ENCODE measurements at places on chromosomes 1 and 21.
A peak's percentile ranks its signal among the peaks of the same experiment; 100 is the strongest.

GRCh38 chr1:239717097-239717917, 330.9 kb downstream of the CHRM3 start:
- peak; percentile 29 for DNase-seq

DNA sequence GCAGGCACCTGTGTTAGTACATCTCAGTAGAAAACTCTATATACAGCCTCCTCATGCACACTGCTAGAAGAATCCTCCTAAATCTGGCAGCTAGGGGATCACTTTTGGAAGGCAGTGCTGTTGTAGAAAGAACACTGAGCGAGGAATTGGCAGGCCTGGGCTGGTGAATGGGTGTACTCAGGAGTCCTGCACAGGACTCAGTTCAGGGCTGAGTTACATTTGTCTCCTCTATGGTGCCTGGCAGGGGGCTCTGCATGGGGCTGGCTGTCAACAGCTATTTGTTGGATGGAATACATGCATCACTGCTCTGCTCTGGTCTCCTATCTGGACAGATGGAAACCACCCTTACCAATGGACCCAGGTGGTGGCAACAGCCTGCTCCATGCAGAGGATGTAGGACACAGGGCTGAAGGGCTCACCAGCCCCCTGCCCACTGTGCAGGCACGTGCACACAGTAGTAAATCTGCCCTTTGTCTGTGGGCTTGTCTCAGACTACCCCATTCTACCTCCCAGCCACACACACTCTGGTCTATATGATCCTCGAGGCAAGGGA, 74.2 kb downstream of the LRIG2 start:
- no peak for DNase-seq

DNA sequence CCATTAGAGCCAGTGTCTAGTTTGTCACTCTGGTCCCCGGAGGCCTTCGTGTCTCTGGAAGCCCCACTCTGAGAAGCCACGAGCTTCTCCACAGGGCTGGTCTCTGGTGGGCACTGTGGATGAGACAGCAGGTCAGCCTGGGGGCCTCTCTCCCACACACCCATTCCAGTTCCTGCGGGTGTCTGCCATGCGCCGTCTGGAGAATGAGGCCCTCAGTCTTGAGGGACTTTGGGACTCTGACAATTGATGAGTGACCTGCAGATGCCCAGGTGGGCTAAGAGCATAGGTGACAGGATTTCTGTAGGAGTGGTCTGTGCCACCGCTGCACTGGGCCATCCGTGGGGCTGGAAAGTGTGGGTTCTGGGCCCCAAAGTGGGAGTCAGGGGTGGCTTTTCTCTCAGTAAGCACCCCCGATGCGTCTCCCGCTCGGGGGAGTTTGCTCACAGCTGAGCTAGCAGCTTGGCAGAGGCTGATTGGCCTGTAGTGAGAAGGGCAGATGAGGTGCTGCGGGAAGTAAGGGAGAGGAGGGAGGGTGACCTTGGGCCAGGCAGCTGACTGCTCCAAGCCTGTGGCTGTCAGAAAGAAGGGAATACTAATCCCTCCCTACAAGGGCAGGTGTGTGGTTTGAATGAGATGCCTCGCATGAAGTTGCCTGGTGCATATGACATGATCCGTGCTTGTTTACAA, 26.4 kb downstream of the LHX4 start:
- no peak for DNase-seq

- DNase-seq = no peak
Observed at GRCh38 chr1:200886594-200886993, 8.1 kb upstream of the INAVA start.

GRCh38 chr1:91569411-91570119, 68.9 kb downstream of the CDC7 start:
- DNase-seq = peak; percentile 92

- no peak for DNase-seq
Observed at GRCh38 chr1:203478231-203478630, 2.6 kb downstream of the PRELP start.

DNA sequence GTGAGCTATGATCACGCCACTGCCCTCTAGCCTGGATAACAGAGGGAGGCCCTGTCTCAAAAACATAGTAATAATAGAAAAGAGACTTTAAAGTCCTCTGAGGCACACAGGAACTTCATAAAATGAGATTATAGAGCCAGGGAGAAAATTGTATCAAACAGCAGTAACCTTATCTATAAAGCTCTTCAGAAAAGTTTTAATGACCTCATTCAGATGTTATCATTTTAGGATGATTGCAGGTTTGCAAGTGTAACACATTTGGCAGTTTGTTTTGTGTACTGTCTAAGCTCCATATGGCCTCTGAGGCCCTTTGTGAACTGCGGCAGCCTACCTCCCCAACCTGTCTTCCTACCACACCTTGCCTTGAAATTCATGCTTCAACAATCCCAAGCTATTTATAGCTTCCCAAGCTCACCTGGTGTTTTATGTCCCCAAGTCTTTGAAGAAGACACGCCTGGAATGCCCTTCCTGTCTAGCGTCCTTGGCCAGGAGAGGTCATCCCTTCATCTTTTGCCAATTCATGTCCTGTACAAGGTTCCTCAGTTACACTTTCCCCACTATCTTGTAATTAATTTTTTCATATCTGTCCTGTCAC, 8.5 kb upstream of the AKNAD1 start:
- DNase-seq = no peak

- no peak for DNase-seq
Observed at GRCh38 chr1:206575165-206575893, 36.9 kb downstream of the EIF2D start.

DNA sequence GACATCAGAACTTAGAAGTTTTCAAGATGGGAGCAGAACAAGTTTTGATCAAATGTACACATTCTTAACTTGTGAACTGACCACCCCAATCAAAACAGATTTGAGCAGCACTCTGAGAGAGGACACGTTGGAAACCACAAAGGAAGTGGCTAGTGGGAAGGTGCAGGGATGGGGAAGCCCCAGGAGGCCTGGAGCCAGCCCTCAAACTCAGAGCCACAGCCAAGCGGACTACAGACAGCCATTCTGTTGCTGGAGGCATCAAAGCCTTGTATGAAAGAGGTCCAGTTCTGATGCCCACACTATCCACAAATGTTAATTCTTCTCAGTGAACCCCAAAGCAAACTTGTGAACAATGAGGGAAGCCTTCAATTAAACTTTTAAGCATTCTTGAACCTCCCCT, 143.6 kb upstream of the RAB4A start:
- DNase-seq = no peak

DNA sequence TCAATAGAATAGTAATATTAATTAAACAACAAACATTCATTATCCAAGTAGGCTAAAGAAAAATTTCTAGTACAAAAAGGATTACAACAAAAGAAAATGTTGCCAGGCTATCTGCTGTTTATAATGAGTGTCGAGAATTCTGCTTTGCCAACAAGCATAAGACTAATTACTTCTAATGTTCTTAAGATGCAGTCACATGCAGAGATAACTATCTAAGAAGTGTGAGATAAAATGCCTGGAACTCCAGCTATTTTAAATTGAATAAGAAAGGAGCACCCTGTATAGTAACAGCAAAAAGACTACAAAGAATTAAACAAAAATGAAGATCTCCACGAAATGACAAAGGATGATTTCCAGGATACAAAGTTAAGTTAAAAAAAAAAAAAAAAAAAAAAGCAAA, 59.9 kb downstream of the APP start:
- DNase-seq = no peak

DNA sequence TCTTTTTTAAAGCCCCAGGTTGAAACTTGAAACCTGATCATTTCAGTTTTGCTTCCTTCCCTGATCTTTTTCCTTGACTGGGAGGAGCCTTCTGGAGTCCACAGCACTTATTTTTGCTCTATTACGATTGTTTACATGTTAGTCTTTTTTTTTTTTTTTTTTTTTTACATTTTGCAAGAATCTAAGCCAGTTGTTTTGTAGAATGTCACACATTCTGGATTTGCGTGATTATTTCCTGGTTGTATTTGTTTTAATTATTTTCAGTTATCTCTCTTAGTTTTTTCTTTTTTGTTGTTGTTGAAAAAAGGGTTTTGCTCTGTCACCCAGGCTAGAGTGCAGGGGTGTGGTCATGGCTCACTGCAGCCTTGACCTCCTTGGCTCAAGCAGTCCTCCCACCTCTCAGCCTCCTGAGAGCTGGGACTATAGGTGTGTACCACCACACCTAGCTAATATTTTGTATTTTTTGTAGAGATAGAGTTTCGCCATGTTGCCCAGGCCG, 32.8 kb downstream of the OSBPL9 start:
- no peak for DNase-seq

- DNase-seq = no peak
Observed at GRCh38 chr1:108179018-108179417, 21.1 kb downstream of the SLC25A24 start.

- no peak for DNase-seq
Observed at GRCh38 chr1:222896630-222897526, 82.0 kb downstream of the DISP1 start.

DNA sequence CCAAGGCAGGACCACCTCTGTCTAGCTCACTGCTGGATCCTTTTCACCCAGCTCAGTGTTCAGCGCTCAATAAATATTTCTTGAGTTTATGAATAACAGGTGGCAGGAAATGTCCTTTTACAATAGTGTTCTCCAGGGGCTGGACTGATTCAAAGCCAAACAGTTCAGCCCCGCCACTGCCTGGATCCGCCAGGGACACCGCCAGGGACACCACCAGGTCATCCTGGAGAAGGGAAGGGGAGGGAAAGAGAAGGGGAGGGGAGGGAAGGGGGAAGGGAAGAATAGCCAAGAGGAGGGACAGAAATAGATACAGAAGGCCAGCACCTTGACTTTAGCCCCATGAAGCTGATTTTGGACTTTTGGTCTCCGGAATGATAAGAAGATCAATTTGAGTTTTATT, 255.6 kb downstream of the GRIK3 start:
- no peak for DNase-seq

- DNase-seq = no peak
Observed at GRCh38 chr1:156656806-156657740, 15.2 kb downstream of the BCAN start.
